KBM-7 (cell line): ENCODE measurements at places on chromosomes 6 and 20.

DNA sequence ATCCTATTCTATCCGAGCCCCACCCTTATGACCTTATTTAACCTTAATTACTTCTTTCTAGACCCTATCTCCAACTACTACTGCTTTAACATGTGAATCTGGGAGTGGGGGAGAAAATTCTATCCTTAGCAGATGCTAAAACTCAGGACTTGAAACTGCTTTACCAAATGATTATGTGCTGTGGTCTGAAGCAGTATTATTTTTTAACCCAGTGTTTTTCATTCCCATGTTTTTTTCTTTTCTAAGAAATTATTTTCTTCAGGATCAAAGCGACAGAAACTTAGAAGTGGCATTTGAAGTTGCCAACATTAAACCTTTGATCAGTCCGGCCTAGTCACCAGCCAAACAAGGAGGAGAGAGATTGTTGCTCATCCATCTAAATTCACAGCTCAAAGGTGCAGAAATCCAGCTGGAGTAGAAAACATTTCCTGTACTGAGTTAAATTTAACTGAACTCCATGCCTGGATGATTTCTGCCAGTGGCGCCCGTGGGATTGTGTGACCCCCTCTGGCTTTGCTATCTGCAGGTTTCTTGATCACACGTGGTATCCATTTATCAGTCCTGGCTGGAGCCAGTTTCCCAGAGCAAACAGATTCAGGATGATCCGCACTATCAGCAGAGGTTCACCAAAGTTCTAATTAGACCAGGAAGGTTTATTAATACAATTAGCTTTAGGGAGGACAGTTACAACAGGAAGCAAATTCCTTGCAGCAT lies 300.5 kb downstream of the PLCB1 start:
- no peak for DNase-seq

DNA sequence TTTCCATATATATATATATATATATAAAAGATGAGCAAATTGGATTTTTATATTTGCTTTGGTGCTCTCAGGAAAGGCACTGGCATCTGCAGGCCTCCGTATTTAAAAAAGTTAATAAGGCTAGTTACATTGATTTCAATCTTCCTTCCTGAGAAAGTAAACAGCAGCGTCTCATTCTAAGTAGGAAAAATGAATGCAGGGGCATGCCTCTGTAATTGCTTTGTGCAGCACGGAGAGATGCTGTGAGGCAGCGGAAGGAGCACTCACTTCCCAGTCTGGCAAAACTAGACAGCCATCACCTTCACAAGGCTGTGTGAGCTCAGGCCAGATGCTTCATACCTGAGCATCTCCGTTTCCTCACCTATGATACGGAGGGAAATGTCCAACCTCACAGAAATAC lies 303.7 kb downstream of the PTPRT start:
- no peak for DNase-seq

- DNase-seq, result no peak
Observed at GRCh38 chr6:13838616-13839015, 24.3 kb upstream of the MCUR1 start.

DNA sequence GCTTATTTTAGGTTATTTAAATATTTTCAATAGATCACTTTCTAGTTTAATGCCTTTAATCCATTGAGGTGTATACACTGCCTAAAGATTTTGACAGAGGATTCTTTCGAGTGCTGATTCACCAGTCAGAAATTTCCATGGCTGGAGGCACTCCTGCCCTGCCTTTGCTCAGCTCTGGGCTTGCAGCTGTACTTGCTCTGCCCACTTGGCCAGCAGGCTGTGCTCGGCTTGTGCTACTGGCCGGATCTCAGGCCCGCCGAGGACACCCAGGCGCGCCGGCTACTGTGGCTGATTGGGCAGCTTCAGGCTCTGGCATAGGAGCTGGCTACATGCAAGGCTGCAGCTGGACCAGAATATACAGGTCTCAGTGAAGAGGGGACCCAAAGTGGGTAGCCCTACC lies 675.1 kb upstream of the MMS22L start:
- DNase-seq, result no peak

DNA sequence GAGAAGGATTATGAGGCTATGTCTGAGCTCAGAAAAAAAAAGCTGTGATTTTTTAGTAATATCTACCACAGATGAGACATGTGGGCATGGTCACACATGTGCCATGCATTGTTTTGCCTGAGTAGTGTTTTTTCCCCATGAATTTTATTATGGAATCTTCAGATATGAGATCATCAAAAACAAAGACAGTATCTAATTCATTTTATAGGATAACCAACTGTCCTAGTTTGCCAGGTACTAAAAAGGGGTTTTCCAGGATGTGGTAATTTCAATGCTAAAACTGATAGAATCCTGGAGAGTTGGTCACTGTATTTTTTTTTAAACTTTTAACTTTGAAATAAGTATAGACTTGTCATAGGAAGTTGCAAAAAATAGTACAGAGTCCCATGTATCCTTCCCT lies 127.4 kb upstream of the MAP3K7 start:
- DNase-seq, result no peak

DNA sequence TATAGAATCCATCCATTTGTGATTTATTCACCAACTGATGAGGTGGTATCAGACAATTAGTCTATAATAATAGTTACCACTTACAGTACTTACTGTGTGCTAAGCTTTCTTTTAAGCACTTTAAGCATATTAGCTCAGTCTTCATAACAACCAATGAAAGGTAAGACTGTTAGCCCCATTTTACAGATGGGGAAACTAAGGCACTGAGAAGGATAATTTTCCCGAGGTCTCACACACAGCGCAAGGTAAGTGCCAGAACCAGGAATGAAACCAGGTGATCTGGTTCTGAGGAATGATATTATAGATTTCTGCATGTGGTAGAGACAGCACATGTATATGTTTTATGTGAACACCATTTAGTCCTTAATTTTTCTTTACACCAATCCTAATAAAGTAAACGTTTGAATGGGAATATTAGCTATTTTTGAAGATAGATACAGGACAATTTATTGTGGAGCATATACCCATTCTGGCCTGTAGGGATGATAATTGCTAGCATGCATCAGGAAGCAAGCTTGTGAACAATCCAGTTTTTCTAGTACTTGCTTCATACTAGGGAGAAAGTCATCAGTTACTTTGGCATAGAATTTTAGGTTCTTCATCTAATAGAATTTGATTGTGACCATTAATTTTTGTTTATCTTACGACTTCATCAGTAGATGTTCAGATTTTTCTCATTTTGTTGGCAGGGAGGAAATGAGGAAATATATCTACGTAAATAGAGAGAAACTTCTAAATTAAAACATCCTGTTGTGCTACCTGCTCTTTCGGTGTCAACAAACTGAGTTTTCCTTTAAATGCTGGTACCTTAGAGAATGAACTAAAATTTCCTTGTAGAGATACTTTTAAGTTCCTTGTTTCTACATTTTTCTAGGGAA lies 3.0 kb downstream of the YWHAB start:
- no peak for DNase-seq

- DNase-seq, result no peak
Observed at GRCh38 chr6:142914369-142914768, 30.6 kb downstream of the HIVEP2 start.

DNA sequence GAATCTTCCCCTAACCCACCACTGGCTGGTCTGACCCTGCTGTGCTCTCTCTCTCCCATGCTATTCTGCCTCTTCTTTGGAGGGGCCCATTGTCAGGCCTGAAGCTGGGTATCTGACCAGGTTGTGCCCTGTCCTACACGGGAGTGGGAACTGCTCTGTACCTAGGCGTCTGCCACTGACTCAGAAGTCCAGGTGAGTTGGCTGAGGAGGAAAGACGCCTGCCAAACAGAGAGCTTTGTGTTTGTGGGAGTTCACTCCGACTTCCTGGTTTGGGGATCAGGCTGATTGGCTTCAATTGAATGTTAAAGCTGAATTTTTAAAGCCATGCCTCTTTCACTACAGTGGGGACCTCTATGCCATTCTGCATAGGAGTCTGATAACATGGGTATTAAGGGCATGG lies 136.0 kb downstream of the CCDC170 start:
- DNase-seq, result no peak

GRCh38 chr6:152605941-152606340 lies 31.2 kb downstream of the SYNE1 start:
- no peak for DNase-seq

DNA sequence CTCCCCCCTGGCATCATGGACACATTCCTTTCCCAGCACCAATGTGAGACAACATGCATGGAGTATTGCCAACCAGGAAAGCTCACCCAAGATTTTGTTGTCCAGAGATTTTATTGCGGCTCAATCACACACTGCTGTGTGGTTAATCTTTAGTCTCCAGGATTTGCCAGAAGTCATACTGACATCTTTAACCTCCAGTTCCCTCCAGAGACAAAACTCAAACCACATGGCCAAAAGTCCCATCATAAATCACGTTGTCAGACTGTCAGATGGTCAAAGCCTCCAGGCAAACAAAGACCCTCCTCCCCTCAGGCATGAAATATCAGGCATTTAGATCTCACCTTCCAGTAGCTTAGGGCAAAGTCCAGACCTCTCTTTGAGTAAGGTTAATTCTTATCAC lies 97.3 kb upstream of the OPRM1 start:
- no peak for DNase-seq

- no peak for DNase-seq
Observed at GRCh38 chr6:118897386-118897785, 3.4 kb downstream of the ASF1A start.

DNA sequence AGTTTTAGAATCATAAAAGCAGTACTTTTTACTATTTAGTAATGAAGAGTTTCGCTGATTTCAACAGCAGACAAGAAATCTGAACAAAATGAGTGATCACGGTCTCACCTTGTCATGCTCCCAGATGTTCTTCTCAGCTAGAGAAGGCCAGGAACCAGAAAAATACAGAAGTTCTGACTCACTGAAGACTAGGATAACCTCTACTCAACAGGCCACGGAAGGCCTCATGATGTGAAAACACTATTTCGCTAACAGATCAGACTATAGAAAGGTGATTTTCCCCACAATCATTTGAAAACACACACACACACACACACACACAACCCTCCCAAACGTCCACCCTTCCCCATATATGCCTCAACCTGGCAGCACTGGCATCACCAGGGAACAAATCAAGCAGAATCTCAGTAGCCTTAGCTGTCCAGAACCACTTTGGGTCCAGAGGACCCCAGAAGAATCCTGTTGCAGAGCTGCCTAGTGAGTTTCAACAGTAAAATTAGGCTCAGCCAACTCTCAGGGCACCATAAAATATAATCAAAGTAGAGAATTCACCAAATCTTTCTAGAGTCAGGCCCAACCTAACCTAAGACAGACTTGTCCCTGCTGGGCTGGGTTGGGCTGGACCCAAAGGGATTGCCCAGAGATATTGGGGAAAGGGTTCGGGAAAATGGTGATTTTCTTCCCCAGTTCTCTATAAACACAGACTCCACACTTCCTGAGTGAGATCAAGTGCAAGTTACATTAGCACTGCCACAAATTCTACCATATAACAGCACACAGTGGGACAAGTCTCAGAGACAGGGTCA lies 7.9 kb downstream of the EXOC2 start:
- DNase-seq, result no peak

DNA sequence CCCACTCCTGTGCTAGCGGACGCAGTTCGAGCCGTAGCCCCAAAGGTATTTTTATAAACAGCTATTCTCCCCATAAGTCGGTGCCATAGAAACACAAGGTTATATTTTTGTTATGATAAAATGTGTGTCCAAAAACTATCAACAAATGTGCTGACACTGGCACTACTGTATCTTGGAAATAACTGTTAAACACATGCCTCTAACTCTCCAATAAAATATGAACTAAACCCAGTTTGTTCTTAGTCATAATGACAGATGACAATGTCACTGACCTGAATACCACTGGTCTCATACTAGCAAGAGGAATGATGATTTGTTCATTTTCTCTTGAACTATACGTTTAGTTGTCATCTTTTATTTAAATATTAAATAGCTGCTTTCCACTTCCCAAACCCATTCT lies 51.4 kb upstream of the NUP153 start:
- no peak for DNase-seq

DNA sequence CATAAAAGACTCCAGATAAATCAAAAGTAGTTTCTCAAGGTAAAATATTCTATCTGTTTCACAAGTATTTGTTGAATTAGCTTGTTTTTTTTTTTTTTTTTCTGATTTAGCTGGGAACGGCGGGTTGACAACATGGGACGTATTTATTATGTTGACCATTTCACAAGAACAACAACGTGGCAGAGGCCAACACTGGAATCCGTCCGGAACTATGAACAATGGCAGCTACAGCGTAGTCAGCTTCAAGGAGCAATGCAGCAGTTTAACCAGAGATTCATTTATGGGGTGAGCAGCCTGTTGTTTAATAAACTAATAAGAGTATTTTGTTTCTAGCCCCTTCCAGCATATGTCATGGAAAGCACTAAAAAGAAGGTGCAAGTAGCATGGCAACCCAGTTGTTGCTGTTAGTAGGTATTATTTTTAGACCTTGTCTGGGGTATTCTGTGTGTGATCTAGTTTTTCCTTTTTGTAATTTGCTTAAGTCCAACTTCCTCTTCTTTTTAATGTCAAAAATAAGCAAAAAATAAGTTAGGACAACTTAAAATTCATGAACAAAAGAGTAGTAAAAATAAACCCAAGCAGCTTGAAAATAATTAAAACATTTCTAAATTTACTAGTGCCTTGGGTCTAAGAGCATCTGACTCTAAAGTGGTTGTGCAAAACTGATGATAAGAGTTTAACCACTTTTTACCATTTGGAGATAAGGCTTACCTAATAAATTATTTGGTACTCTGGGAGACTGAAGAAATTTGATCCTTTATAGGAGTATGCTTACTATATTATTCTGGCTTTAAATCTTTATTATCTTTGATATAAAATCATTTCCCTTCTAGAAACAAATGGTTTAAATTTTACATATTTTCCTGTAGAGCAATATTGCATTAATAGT lies 70.8 kb upstream of the DYNLRB1 start:
- no peak for DNase-seq

GRCh38 chr6:30331981-30332380 lies 5.3 kb downstream of the TRIM39 start:
- DNase-seq, result no peak

DNA sequence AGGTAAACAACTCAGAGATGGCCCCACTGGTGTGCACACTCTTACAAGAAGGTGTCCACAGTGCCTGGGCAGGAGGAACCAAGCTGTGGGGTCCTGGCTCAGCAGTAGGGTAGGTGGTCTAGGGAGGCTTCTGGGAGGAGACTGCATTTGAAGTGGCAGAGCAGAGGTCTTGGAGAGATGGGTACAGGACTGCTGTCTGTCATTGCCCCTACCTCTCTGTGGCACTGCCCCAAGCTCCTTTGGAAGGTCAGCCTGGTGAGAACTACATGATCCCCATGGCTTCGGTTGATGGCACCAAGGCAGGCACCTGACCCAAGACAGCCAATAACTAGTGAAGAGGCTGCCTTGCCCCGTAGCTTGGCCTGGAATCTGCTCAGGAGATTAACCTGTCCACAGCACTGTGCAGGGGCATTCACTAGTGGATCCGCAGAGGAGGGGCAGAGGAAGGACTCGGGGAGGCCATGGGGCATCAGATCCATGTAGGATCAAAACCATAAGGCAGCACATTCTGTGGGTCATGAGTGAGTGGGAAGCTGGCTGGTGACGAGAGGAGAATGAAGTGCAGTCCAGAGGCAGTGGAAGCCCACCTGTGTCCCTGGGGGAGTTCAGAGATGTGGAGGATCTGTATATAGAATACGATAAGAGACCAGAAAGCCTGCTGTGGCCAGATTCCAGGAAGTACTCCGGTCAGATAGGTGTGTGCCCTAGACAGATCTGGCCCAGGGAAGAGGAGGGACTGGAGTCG lies 162.0 kb downstream of the GRM4 start:
- no peak for DNase-seq
